ENCODE measurements at places on chromosomes 12 and 14.

GRCh38 chr12:13197526-13198143, 1.1 kb downstream of the EMP1 start:
- DNase-seq, result no peak

GRCh38 chr14:68104518-68104917, 284.9 kb downstream of the RAD51B start:
- DNase-seq, result no peak

DNA sequence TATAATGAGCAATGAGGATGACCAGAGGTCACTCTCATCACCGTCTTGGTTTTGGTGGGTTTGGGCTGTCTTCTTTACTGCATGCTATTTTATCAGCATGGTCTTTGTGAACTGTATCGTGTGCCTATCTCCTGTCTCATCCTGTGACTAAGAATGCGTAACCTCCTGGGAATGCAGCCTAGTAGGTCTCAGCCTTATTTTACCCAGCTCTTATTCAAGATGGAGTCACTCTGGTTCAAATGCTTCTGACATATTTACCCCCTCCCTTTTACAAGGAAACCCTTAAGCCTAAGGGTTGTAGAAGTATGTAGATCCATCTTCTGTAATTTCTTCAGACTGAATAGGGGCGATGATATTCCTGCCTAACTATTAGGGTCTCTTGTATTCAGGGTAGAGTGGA, 8.4 kb downstream of the IFI27L1 start:
- DNase-seq, result no peak

DNA sequence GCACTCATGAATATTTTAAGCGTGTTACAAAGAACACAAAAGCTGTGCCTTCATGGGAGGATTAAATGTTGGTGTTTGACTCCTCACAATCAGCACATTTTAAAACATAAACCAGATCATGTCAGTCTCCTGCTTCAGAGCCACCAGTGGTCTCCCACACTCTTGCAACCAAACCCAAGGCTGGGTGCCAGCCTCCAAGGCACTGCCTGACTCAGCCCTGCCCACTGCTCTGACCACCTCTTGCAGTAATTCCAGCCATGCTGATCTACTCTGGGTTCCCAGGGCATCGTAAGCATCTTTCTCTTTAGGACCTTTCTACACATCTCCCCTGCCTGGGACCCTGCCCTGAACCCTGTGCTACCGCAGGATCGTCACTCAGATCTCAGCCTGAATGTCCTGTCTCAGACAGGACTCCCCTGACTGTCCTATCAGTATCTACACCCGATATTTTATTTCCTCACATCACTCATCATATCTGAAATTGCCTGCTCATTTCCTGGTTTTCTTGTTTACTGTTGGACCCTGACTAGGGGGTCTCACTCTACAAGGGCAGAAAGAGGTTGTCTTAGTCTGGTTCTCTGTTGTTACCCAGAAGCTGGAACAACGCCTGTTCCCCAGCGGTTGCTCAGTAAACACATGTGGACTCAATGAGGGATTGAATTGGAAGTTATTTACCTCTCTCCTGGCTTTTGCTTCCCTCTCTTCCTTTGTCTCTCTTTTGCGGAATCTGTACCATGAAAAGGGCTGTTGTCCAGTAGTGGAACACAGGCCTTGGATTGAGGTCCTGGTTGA, 449.8 kb downstream of the RAD51B start:
- DNase-seq, result no peak

DNA sequence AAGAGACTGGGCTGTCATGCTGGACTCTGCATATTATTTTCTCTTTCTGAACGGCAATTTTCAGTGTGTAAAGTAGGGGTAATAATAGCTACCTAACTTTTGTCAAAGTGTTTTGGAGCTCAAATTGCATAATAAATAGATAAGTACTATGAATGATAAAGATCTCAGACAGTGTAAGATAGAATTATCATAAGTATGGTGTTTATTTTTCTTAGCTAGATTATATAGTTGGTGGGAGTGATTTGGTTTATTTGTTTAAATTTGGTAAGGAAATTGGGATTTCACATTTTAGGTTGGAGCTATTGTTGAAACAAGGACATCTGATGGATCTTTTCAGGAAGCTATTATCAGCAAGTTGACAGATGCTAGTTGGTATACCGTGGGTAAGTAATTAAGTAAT, 7.4 kb downstream of the ARID4A start:
- DNase-seq, result no peak

GRCh38 chr12:112111931-112112330, 3.3 kb upstream of the NAA25 start:
- no peak for DNase-seq

DNA sequence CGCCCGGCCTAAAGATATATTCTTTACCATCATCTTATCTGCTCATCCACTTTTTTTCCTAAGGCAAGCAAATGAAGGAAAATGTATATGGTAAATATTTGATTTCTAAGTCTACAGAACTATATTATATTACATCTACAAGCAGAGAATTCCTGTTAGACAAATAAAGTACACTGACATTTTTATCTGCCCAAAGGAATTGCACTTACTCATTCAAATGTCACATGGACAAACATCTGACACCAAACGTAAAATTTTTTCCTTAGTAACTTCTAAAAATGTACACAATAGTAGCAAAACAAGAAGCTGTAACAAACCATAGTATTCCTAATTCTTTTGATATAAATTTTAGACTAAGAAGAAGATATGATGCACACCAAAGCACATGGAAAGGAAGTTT, 51.0 kb downstream of the SPPL3 start:
- no peak for DNase-seq

GRCh38 chr14:92154283-92154942, 32.6 kb downstream of the CPSF2 start:
- no peak for DNase-seq

DNA sequence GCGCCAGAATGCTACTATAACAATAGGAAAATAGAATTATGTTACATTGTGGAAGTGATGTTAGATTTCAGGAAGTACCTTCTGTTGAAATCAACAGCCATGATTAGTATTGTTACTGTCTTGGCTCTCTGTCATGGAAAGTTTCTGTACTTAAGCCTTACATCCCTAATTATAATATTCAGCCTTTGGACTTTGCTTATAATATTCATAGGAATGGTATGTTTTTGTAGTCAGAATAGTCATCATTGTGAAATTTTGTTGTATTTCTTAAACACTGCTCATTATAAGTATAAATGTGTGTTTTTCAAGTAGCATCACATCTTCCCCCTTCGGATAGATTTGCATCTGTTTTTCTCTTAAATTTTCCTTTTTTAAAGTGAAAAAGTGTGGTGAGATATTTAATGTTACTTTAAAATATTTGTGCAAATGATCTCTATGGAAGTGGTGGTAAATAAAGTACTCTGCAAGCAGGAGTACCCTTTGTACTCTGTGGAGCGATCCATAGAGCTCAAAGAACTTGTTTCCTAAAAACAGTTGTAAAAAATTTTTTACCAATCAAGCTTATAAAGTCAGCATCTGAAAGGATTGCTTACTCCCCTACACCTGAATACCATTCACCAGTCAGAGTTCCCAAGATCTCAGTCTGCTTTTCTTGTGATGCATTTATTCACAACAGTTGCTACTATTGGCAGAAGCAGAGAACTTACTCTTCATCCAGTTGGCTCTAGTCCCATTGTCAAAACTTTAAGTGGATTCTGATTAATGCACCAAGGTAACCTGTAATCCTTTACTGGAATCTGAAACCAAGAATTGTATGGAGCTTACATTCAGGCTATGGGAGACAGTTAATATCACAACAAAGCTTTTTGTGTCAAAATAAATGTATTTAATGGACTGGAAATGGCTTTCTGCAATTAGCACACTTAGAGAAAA, 87.8 kb downstream of the RIC8B start:
- no peak for DNase-seq

- DNase-seq, result no peak
These were observed 23.4 kb downstream of the SYNDIG1L start for GRCh38 chr14:74402401-74403251.

- DNase-seq, result no peak
These were observed 15.7 kb downstream of the ANO6 start for GRCh38 chr12:45231515-45232145.

DNA sequence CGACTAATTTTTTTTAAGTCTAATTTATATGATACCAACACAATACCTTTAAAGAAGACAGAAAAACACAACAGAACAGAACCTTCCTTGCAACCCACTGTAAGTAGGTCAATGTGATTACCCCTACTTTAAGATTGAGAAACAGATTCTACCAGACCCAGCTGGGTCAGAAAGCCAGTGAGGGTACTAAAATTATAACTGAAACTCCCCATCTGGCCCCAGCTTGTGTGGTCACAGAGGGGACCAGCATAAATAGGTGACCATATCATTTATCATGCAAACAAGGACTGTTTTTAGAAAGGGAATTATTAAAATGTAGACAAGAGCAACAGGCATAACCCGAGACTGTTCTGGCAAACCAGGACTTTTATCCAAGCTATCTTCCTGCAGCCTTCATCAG, 30.1 kb upstream of the FRMD6 start:
- DNase-seq, result no peak

- no peak for DNase-seq
These were observed 100.1 kb downstream of the PLEKHG7 start for GRCh38 chr12:92802906-92803305.

DNA sequence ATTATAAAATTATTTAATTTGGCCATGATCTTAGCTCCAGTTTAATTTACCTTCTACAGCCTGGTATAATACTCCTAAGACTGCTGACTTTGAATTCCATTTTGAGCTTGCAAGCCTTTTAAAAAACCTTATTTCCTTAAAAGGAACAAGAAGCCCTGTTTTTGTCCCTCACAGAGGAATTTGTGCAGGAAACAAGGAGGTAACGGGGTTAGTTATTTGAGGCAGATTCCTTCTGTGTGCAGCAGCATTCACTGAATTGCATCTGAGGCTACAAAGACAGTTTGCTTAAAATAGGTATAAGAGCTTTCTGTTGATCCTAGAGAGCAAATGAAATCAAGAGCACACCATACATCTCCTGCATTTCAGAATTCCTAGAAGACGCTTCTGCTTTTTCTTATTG, 403.3 kb upstream of the PRICKLE1 start:
- DNase-seq, result no peak

- no peak for DNase-seq
These were observed 4.2 kb upstream of the KRT5 start for GRCh38 chr12:52524241-52524897.

DNA sequence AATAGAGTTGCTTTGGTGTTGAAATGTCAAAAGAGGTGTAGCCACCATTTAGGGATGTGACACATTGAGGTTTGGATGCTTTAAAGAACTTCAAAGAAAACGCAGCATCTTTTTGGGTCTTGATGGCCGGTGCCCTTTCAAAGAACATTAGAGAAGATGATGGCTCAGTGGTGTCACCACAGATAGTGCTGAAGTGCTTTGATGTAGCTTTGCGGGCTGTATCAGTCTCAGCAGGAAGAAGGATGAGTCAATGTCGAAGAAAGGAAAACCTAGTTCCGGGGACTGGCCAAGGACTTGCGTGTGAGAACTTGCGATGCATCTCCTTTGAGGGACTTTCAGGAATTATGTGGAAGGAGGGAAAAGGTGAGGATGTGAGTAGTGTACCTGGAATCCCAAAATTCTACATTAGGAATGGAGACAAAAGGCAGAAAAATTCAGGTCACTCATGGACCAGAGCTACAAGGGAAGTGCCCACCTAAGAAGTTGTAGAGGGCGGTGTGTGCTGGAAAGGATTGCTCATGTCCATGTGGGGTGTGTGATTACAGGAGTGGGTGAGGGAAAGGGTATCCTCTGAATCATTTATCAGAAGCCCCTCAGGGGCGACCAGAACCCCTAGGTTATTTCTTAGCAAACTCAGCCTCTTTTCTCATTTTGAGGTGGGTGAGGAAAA, 39.7 kb upstream of the GZMB start:
- DNase-seq, result peak; percentile 90

DNA sequence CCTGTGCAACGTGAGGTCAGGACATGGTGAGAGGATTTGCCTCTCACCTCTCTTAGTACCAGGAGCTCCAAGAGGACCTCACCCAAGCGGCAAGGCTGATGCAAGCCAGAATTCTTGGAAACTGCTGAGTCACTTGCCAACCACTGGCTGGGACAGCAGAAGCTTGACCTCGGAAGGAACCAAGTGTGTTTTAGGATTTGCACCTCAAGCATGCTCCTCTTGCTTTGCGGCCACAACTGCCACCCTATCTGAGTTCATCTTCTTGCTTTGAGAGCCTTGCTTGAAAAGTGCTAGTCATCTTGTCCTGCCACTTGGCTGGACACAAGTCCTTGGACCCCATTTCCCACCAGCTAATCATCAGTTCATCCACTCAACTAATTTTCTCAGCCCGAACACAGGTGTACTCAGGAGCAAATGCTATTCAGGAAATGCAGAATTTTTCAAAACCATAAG, 195.8 kb downstream of the SLC25A21 start:
- DNase-seq, result no peak

Data from Jurkat, Clone E6-1 (cell line).